ENCODE measurements at places on chromosomes 7 and 10.
A peak's percentile ranks its signal among the peaks of the same experiment; 100 is the strongest.

DNA sequence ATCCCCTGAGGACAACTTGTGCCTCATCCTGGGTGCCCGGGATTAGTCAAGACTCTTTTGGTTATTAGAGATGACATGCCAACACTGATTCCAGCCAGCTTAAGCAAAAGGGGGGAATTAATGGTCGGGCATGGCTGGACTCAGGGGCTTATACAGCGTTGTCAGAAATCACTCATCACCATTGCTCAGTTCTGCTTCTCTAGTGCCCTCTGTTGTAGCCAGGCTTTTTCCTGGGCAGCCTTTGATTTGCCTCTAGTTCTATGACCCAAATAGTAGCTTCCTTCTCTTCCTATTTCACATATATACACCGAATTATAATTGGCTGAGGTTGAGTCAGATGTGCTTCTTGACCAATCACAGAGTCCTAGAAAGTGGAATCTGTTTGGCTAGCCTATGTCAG, 192.0 kb upstream of the HABP2 start:
- DNase-seq = no peak

- DNase-seq = no peak
These were observed 58.5 kb upstream of the UBE3C start for GRCh38 chr7:157080111-157080730.

- DNase-seq = no peak
These were observed 35.0 kb downstream of the SRI start for GRCh38 chr7:88184848-88185304.

- DNase-seq = no peak
These were observed 180.1 kb downstream of the PON1 start for GRCh38 chr7:95144256-95144655.

GRCh38 chr10:18164748-18165361, 24.6 kb downstream of the CACNB2 start:
- no peak for DNase-seq

GRCh38 chr7:158047391-158048059, 540.1 kb downstream of the PTPRN2 start:
- no peak for DNase-seq

DNA sequence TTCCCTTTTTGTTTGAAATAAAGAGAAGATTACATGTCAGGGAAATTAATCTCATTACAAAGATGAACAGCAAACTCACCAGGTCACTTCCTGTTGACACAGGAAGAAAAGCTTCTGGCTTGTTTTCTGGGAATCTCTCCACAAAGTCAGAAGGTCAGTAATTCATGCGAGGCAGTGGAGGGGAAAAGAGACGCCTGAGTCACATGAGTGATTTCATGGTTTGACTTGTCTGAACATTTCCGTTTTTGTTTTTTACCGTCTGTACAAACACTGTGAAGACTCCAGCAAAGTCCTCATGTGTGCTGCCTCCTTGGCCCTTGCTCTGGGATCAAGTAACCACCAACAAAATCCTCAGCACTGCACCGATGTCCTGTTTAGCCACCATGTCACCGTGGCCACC, 2.5 kb upstream of the HABP2 start:
- no peak for DNase-seq

DNA sequence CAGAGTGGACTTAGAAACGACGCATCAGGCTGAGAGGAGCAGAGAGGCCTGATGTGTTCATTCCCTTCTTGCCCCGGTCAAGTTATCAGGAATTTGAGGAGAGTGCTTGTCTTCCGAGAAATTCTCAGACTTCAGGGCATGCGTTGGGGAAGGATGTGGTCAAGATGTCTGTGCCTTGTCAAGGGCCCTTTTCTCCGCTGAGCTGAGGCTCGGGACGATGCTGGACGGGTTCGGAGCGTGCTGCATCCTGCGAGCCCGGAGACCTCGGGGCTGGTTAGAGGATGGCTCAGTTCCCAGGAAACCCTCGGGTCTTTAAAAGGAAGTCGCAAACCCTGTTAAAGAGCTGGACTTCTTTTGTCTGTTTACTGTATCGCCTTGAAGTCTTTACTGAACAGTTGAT, 325.4 kb downstream of the ADARB2 start:
- no peak for DNase-seq

DNA sequence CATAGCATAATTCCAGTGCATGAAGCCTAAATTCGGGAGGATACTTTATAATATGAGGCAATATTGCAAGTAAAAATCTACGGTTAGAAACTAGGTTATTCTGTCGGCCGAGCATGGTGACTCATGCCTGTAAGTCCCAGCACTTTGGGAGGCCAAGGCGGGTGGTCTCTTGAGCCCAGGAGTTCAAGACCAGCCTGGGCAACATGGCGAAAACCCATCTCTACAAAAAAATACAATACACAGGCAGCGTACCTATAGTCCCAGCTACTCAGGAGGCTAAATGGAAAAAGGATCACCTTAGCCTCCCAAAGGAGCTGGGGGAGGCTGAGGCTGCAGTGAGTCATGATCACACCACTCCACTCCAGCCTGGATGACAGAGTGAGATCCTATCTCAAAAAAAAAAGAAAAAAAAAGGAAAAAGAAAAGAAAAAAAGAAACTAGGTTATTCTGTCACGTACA, 14.2 kb downstream of the SKAP2 start:
- no peak for DNase-seq

- no peak for DNase-seq
These were observed 74.1 kb upstream of the UNC5B start for GRCh38 chr10:71138166-71138830.

GRCh38 chr10:13201132-13201531, 33.0 kb downstream of the UCMA start:
- no peak for DNase-seq

GRCh38 chr7:115032715-115033703, 111.1 kb downstream of the MDFIC start:
- DNase-seq = no peak

DNA sequence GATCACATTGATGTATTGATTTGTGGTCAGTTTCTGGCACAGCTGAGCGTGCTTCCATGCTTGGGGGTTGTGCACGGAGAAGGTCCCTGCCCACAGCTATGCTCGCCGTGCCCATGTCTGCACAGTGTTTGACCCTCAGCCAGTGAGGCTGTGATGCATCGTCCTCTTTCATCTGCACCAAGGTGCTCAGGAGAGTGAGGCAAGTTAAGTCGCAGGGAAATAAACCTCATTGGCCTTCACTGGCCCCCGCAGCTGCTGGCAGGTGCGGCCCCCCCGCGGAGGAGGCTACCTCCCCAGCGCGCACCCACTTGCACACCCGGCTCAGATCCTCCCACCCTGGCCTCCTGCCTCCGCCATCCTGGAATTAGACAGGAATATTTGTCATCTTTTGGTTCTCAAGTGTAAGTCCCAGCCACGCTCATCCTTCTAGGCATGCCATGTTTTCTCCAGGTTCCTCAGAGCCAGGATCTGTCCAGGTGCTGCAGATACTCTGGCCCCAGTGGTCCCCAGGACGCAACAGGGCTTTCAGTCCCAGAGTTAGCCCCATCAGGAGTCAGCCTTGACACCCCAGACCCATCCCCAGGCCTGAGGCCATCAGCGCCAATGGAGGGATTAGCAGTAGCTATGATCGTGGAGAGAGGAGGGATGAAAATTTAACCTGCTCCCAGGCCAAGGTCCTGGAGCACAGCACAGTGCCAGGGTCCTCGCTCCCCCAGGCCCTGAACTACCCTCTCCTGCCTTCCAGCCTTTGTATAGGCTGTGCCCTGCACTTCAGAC, 93.7 kb downstream of the OAT start:
- no peak for DNase-seq

DNA sequence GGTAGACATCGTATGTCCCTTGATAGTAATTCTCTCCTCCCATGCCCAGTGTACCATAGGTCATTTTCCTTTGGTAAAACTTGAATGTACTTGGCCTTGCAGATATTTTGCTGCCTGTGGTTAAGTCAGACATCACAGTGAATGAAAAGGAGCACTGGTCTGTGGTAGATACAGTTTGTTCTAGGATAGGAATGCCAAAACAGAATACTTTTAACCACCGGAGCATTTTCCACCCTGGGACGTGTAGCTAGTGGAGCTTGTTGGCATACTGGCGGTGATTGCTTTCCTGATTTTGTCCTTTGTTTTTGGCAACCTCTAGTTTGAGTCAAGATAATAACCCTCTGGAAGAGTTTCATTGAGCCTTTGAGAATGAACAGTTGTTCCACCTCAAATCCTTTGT, 92.0 kb upstream of the BMPER start:
- no peak for DNase-seq

GRCh38 chr10:1063232-1063865, 7.2 kb downstream of the WDR37 start:
- peak; percentile 14 for DNase-seq

DNA sequence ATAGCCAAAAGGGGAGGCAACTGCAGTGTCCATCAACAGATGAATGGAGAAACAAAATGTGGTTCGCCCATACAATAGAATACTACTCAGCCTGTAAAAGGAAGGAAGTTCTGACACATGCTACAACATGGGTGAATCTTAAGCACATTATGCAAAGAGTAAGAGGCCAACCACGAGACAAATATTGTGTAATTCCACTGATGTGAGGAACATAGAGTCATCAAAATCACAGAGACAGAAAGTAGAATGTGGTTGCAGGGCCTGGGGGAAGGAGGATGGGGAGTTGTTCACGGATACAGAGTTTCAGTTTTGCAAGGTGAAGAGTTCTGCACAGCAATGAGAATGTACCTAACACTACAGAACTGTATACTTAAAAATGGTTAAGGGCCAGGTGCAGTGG, 13.7 kb upstream of the C10orf71 start:
- DNase-seq = no peak

GRCh38 chr10:72292223-72292691, 18.5 kb downstream of the DDIT4 start:
- no peak for DNase-seq

GRCh38 chr7:27179503-27180430, 5.3 kb downstream of the HOXA11 start:
- no peak for DNase-seq

DNA sequence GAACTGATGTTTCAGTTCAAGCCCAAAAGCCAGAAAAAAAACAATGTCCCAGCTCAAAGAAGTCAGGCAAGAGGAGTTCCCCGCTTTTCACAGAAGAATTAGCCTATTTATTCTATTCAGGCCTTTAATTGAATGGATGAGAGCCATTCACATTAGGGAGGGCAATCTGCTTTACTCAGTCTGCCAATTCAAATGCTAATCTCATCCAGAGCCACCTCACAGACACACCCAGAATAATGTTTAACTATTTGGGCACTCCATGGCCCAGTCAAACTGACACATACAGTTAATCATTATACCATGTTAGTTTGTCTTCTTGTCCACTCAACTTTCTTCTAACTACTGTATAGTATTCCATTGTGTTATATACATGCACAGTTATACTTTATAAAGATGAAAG, 2.6 kb upstream of the NPSR1 start:
- DNase-seq = no peak
